ENCODE measurements at places on chromosomes 1 and 21. TPM values are rescaled to one million over a fixed set of nuclear protein-coding genes. Genes with fewer than 3 reads are reported as not detected.

Gene C1orf94
- not detected for total RNA-seq

Gene GUCA2A
- total RNA-seq: not detected

Gene UBIAD1
- total RNA-seq: 16.8 TPM

Gene PADI4
- not detected for total RNA-seq

Gene OR6K2
- not detected for total RNA-seq

Gene SUSD4
- total RNA-seq: 4.7 TPM

Gene ZNF648
- 0.81 TPM for total RNA-seq

Gene UBE2U
- total RNA-seq: not detected

Gene TLCD4
- 33.8 TPM for total RNA-seq

Gene CRNN
- total RNA-seq: not detected

Gene HLX
- total RNA-seq: 0.53 TPM

Gene ZNF593
- total RNA-seq: 28.9 TPM

Gene AVPR1B
- 0.60 TPM for total RNA-seq

Gene MRPL37
- 62.2 TPM for total RNA-seq

Gene MAP10
- total RNA-seq: 3.2 TPM

GRCh38 chr1:18144916-18145647 is 37.5 kb downstream of the IGSF21 start:
- DNase-seq: no peak

DNA sequence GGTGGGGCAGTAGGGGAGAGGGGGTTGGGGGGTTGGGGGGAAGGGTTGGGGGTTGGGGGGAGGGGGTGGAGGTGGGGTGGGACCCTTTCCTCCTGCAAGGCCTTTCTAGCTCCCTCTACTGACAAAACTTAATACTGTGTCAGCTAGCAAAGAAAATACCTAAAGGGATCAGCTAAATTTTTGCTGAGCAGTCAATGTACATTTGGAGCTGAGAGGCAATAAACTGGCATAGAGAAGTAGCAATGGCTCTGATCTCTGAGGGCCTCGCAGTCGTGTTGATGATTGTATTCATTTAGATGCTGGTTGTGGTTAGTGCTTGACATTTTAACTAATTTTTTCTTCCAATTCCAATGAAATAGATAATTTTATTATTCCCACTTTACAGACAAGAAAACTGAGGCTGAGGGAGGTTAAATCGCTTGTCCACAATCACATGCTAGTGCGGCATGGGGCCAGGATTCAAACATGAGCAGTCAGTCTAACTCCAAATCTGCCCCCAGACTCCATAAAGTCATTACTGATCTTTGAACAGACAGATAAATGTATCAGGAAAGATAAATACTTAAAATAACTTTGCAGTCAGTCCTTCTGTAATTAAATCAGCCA is 357.1 kb downstream of the DISC1 start:
- no peak for DNase-seq

- no peak for DNase-seq
Measured at GRCh38 chr21:19026911-19027310, 623.3 kb upstream of the TMPRSS15 start.

DNA sequence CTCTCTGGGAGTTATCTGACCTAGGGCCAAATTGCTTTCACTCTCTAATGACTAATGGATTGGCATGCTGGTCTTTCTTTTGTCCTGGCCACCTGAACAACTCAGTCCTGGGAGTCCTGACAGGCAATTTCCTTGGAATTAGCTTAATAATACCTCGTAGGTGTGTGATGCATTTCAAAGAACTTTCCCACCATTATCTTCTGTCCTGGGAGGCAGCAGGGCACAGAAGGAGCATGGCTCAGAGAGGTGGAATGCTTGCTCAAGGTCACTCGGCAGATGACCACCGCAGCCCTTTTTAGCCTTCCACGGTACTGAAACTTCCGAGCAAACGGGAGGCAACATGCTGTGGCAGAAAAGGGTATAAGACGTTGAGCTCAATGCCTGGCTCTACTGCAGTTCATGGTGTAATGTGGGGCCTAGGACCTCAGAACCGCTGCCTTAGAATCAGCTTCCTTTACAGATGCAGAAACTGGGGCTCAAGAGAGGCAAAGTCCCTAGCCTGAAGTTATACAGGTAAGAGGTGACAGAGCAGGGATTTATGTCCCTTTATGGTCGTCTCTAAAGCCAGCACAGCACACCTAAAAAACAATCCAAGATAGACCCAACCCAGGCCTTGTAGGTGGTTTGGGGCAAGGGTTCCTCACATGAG is 3.2 kb downstream of the ID3 start:
- DNase-seq: no peak

- no peak for DNase-seq
Measured at GRCh38 chr1:215114154-215114933, 31.8 kb downstream of the KCNK2 start.

DNA sequence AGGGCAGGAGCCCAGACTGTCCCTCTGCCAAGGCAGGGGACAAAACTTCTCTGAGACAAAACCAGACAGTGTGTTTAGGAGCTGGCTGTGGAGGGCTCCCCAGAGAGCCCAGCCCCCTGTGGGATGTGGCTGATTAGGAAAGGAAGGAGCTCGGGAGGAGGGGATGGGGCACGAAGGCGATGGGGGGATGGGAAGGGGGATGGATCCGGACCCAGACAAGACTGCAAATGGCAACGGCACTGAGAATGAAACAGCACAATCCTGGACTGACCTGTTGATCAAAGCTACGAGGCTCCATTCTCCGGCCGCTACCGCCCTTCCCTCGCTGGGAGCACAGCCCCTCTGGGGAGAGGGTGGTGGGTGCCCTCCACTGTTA is 33.1 kb downstream of the FOXO6 start:
- no peak for DNase-seq

- no peak for DNase-seq
Measured at GRCh38 chr1:170049176-170049800, 25.2 kb downstream of the KIFAP3 start.

DNA sequence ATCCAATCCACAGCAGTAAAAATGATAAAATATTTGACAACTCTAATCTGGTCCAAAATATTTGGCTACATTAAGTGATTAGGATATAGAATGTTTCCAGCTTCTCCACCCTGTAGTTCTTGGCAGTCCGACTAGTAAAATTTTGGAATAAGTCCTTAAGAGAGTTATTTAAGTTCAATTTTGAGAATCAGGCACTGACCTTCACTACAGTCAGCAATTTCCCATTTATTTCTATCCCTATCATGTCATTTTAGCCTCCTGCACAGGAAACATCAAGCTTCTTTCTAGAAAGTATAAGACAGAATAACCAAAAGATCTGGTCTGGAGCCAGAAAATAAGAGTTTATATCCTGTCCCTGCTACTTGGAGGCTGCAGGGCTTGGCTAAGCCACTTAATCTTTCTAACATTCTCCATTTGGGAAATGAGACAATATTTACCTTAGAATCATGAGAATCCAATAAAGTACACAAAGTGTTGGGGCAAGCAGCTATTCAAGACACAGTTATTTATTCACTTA is 162.2 kb downstream of the DPYD start:
- no peak for DNase-seq

GRCh38 chr1:235802573-235803346 is 63.9 kb downstream of the LYST start:
- DNase-seq: no peak

DNA sequence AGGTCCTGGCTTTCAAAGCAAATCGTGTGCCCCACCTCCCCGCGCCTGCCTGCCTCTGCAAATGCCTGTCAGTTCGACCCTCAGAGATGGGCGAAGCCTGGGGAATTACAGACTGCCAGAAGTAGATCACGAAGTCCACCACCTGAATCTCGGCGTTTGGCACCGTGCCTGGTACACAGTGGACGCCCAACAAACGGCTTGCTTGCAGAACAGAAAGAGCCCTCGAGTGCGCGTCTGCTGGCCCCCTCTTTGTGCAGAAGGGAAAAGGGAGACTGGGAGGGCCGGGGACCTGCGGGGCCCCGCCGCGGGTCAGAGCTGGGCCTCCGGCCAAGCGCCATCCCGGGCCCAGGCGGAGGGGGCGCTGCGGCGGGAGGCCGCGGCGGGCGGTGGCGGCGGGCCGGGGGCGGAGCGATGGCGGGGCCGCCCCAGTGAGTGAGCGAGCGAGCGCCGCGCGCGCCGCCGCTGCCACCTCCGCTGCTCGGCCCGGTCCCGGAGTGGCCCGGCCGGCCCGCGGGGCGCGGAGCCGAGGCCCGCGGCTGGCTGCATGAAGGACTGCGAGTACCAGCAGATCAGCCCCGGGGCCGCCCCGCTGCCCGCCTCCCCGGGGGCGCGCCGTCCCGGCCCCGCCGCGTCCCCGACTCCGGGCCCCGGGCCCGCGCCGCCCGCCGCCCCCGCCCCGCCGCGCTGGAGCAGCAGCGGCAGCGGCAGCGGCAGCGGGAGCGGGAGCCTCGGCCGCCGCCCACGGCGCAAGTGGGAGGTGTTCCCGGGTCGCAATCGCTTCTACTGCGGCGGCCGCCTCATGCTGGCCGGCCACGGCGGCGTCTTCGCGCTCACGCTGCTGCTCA is at the start of gene ZDHHC18:
ZDHHC18 (plus strand) TSS at position 428 of the 845 bp plus-strand sequence; CDS start at position 545, 117 bp downstream.
- DNase-seq: peak; percentile 68

- DNase-seq: no peak
Measured at GRCh38 chr21:25175938-25176337, 431.3 kb downstream of the MRPL39 start.

GRCh38 chr1:37174876-37175275 is 140.6 kb upstream of the GRIK3 start:
- no peak for DNase-seq

- DNase-seq: no peak
Measured at GRCh38 chr1:100528871-100529270, 9.1 kb upstream of the GPR88 start.

DNA sequence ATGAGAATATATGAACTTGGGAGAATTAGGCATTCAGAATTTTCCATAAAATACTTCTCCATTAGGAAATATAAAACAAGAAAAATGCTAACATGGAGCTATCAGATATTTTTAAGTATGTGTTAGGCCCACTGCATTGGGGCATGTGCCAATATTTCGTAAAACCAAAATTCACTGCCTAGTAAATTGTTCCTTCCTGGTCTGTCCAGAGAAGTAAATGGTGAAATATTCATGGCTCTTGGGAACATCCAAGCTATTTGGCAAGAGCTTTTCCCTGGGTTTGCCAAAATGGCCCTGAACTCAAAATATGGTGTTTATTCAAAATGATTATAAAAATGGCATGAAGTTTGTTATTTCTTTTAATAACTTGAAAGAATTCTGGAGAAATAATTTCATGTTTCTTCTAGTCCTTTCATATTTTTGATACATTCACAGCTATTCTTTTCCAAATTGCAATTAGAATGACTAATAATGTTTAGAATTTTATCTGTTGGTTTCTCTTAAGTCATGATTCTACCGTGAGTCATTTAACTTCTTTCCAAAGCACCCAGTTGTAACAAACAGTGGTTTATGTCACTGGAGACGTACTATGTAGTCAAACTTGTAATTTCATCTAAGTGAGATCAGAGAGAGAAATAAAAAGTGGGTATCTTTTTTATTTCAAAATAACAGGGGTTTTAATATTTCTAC is 25.7 kb upstream of the SLC19A2 start:
- DNase-seq: no peak

DNA sequence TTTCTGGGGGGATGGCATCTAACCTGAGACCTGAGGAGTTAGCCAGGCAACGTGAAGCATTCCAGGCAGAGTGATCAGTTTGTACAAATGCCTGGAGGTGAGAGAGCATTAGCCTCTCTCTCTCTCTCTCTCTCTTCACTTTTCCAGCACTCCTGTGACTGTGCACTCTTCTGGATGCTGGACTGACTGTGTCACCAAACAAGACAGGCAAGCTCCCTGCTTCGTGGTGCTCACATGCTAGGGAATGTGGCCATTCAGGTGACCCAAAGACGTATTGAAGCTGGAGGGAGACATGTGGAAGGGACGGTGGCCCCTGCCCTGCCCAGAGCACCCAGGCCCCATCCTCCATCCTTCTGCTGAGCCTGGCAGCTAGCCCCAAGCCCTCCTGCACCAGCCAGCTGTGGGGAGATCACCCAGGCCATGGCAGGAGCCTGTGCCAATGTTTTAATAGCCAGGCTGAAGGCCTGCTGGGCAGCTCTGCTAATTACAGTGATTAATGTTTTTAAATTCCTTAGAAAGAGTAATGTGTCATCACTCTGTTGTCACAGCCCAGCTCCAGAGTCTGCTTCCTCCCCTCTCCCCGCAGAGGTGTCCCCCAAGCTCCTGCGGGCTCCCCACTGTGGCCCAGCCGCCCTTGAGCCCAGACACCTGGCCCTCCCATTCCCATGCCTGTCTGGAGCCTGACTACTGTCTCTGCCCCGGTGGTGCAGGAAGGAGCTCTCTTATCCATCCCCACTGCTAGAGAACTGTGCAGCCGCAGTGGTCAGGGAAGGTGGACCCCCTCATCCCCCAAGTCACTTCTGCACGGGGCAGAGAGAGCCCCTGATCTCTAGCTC is 48.9 kb downstream of the UBIAD1 start:
- no peak for DNase-seq

- DNase-seq: no peak
Measured at GRCh38 chr1:175514387-175514953, 228.9 kb downstream of the TNR start.

GRCh38 chr21:17427831-17428483 is 84.9 kb upstream of the CXADR start:
- DNase-seq: no peak

- no peak for DNase-seq
Measured at GRCh38 chr1:108590957-108591356, 31.1 kb downstream of the EEIG2 start.

GRCh38 chr21:44874497-44875315 is 1.2 kb upstream of the PTTG1IP start:
- DNase-seq: no peak

- DNase-seq: no peak
Measured at GRCh38 chr1:156964441-156964840, 44.0 kb downstream of the LRRC71 start.

DNA sequence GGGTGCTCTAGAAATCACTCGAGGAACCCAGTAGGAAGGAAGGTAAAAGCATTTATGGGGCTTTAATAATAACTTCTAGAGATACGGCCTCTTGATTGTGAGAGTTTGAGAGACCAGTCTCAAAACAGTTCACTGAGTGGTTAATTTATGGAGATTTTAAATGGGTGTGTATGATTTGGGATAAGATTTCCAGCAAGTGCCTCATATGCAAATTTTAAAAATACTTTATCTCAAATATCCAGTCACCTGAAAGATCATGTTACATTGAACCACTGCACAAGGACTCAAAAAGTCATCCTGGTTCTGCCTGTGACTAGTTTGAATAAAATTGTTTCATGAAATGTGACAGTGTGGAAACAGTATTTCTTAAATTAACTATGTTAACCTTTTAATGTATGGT is 64.5 kb downstream of the HUNK start:
- no peak for DNase-seq

GRCh38 chr1:79694241-79694640 is 687.7 kb upstream of the ADGRL4 start:
- DNase-seq: no peak

- DNase-seq: no peak
Measured at GRCh38 chr1:115275216-115275615, 62.8 kb downstream of the NGF start.

- no peak for DNase-seq
Measured at GRCh38 chr1:1462318-1462966, 9.1 kb upstream of the ATAD3B start.
